NCI-H1694 treated with DMSO at 0.1 percent for 48 hours (cell line): ENCODE measurements at places on chromosomes 1 and 21.
A peak's percentile ranks its signal among the peaks of the same experiment; 100 is the strongest.

DNA sequence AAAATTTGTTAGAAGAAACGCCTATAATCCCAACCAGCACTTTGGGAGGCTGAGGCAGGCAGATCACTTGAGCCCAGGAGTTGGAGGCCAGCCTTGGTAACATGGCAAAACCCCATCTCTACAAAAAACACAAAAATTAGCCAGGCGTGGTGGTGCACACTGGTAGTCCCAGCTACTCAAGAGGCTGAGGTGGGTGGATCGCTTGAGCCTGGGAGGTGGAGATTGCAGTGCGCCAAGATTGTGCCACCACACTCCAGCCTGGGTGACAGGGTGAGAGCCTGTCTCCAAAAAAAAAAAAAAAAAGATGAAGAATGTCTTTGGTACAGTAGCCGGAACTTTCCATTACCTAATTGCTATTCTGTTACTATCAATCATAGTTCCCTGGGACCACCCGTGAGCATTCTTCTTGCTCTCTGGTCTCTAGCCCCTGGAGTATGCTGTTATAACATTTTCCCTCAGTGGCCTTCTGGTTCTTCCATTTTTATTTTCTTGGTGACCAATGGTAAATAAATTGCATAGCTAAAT lies 43.4 kb downstream of the WASF2 start:
- DNase-seq, result no peak

DNA sequence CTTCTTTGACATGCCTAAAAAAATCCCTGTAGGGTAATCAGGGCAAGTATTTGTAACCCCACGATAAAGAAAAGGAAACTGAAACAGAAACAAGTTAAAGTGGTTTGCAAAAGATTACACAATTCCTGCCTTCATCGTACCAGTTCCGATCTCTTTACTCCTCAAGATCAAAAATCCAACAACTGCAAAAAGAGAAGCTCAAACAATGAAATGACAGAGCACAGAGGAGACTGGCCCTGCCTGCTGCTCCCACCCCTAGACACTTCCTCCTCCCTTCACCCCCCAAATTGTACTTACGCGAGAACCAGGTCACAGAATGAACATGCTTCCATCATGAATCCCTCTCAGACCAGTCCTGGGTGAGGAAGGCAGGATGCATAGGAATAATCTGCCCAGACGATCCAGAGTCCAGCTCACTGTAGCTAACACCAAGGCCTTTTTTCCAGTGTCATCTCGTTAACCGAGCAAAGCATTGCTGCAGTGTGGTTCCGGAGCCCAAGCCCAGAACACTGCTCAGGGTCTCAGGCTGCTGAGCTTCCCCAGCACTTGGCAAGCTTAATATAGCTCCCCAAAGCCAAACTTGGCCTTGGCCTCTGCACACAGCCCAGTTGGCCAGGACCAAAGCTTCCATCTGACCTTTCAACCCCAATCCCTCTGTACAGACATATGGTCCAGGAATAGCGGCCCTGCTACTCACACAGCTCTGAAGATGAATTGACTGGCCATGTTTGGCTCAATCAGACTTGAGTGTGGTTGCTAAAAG lies 20.3 kb downstream of the RXRG start:
- DNase-seq, result no peak

DNA sequence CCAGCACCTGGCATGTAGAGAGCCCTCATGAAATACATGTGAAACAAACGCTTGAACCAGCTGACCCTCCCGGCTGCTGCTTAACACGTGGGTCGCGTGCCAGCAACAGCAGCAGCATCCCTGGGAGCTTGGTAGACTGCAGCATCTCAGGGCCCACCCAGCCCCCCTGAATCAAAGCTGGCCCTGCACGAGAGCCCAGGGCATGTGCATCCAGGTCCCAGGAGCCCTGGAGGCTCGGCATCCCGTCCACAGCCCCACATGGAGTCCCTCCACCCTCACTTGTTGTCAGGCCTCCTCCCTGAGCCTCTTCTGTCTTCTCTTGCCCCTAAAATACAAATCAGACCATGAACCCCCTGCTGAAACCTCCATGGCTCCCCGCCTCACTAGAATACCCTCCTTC lies 123.1 kb downstream of the MATN1 start:
- no peak for DNase-seq

DNA sequence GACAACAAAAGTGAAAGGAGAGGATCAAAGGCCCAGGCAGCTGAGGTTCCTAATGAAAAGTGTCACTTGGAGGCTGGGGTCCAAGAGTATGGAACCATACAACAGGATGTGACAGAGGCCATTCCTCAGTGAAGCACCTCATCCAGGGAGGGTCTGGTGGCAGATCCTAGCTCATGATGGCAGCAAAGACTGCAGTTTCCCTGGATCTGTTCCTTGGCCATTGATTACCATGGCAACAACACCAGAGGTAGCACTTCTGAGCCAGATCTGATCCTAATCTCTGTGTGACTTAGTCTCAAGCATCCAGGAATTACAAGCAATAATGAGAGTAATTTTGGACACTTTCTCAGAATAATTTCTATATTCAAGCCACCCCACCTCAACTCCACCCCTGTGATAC lies 12.9 kb downstream of the FAM177B start:
- DNase-seq, result no peak

DNA sequence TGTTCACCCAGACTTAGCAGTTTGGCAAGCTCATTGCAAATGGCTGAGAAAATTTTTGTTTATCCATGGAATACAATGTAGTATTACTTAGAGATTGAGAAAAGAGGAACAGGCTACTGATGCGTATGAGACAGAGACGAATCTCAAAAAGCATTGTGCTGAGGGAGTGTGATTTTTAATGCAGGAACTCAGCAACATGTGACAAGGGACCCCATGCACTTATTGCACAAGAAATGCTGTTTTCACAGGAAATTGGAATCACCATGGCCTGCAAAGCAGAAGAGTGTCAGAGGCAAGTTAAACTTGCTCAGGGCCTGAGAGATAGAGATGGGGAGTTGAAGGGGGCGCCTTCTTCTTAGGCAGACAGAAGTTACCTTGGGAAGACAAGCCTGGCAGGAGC lies 32.6 kb upstream of the TLR5 start:
- no peak for DNase-seq

GRCh38 chr21:35943752-35944151 lies 116.6 kb downstream of the SETD4 start:
- DNase-seq, result no peak

GRCh38 chr1:242890192-242890741 lies 364.8 kb downstream of the CEP170 start:
- DNase-seq, result no peak

DNA sequence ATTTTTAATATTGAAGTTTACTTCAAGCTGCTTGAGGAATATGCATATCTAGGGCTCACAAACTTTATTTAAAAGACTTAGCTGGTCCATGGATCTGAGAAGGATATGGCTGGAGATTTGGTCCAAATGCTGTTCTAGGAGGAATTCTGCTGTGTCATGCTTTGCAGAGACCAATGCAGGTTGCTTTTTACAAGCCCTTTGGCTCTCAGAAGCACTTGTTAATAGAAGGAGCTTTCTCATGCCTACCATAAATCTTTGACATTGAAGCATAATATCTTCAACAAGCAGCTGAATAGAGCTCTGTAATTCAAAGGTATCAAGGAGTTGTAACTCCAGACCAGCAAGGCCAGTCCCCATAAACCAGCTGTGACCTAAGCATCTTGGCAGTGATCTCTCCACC lies 299.1 kb downstream of the HHAT start:
- no peak for DNase-seq

GRCh38 chr1:36555041-36555440 lies 72.3 kb upstream of the CSF3R start:
- DNase-seq, result no peak

DNA sequence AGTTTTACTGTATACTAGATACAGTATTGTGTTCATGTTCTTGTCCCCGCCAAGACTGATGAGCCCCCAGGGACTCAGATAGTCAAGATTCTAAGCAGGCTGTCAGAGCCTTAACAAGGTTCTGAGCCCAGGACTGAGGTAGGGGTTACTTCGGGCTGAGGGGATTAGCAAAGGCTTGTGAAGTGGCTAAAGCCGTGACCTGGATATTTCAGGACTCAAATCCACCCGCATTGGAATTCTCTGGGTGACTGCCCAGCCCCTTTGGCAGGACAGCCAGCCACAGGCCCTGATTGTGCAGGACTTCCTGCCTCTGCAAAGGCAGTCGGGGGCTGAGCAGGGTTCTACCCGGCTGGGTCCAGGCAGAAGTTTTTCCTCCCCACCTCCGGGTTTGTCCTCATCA lies at the start of gene PLA2G5:
PLA2G5 (plus strand) TSS at position 321 of the 400 bp plus-strand sequence. CDS start 14,637 bp downstream, outside the sequence.
- DNase-seq, result no peak

GRCh38 chr1:151164732-151165280 lies 896 bp downstream of the LYSMD1 start:
- no peak for DNase-seq

GRCh38 chr1:74504125-74504932 lies 8.1 kb downstream of the LRRC53 start:
- peak; percentile 66 for DNase-seq

DNA sequence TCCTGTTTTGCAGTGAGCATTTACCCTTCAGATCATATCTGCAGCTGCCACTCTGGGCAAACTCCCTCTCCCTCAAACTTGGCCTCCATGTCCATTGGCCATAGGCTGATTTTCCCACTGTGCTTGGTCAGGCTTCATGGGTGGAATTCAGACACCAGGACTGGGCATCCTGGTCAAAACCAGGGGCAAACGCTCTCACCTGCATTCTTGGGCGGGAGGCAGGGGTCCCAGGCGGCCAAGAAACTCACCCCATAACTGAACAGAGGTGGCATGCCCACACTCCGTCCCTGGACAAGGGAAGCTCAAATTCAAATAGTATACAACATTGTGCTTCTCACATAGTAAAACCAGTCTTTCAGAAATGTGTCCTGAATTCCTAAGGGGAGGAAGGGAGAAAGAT lies 81.1 kb upstream of the ZNF648 start:
- no peak for DNase-seq

GRCh38 chr1:179055937-179056336 lies 25.9 kb upstream of the TOR3A start:
- DNase-seq, result no peak

GRCh38 chr1:182410620-182411273 lies 10.3 kb upstream of the TEDDM1 start:
- DNase-seq, result no peak

DNA sequence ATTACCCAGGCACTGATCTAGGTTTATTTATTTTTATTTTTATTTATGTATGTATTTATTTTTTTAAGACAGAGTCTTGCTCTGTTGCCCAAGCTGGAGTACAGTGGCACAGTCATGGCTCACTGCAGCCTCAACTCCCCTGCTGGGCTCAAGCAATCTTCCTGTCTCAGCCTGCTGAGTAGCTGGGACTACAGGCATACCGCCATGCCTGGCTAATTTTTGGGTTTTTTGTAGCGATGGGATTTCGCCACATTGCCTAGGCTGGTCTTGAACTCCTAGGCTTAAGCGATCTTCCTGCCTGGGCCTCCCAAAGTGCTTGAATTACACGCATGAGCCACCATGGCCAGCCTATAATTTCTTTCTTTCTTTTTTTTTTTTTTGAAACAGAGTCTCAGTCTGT lies 9.4 kb downstream of the PHACTR4 start:
- no peak for DNase-seq

GRCh38 chr1:32465578-32465933 lies 684 bp downstream of the ZBTB8B start:
- no peak for DNase-seq

GRCh38 chr1:177229781-177230180 lies 59.0 kb downstream of the BRINP2 start:
- no peak for DNase-seq

GRCh38 chr1:29880556-29880955 lies 644.2 kb downstream of the PTPRU start:
- DNase-seq, result no peak

DNA sequence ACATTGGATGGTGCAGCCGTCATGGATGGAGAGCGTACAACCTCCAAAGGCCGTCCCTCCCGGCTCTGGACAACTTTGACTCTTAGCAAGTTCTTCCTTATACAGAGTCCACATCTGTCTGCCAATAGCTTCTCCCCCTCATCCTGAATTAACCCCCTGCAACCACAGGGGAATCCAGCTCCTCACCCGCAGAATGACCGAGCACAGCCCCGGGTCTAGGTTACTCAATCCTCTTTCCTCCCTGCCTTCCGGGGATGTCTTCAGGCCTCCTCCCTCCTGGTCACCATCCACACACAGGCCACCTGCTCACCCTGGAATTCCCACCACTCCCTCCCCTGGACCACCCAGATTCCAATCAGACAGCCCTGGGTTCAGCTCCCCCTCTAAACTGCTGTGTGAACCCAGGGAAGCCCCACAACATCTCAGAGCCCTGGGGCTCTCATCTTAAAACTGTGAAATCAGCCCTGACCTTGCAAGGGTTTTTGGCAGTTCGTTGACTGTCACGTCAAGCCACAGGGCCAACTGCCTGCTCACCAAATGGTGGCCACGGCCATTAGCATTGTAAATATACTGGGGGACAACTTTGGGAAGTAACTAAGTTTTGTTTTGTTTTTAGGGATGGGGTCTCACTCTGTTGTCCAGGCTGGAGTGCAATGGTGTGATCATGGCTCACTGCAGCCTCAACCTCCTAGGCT lies 54.2 kb downstream of the HSPG2 start:
- no peak for DNase-seq

- no peak for DNase-seq
Observed at GRCh38 chr21:38244885-38245869, 11.6 kb upstream of the KCNJ15 start.

GRCh38 chr1:186212568-186213224 lies 162.4 kb downstream of the TPR start:
- DNase-seq, result peak; percentile 83

- no peak for DNase-seq
Observed at GRCh38 chr1:217660353-217661062, 29.4 kb downstream of the SPATA17 start.

- no peak for DNase-seq
Observed at GRCh38 chr1:211752317-211752716, 76.9 kb upstream of the NEK2 start.

DNA sequence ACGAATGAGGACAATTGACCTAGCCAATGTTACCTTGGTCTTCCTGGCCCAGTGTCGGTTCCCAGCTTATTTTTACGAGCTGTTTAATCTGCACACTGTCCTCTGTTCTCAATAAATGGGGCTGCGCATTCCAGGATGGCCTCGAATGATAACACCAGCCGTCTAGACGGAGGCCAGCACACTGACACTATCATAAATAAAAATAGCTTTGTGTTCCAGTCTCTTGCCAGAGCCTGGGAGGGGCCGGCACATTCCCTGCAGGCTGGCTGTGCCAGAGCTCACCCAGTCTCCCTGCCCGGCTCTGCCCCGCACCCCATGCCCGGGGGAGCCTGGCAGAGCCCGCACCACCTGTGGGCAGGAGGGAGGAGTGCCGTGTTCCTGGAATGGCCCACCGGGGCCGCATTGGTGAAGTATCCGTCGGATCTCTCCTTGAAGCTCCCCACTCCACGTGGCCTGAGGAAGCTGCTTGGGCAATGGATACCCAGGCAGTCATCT lies 92.1 kb downstream of the SPSB1 start:
- no peak for DNase-seq

GRCh38 chr1:167223144-167224103 lies 2.7 kb downstream of the POU2F1 start:
- DNase-seq, result no peak

DNA sequence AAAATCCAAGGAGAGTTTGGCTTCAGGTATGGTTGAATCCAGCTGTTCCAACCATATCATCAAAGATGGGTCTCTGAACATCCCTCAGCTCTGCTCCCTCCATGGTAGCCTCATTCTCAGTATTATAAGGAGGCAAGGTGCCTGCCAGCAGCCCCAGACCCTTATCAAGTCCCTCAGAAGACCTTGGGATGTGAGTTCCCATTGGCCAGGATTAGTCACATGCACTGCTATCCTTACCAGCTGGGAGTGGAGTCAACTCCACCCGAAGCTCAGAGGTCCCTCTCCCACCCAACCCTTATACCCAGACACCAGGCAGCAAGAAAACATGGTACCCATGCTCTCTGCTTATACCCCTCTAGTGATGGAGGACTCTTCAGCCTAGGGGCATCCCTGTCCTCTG lies 153.7 kb upstream of the ZBTB40 start:
- no peak for DNase-seq
